Astrocyte (in vitro differentiated cells and primary cell): ENCODE measurements at places on chromosomes 7 and 10. TPM values are rescaled to one million over a fixed set of nuclear protein-coding genes. Genes with fewer than 3 reads are reported as not detected.

GRCh38 chr10:42593284-42593683 lies 45.1 kb downstream of the ZNF33B start:
- H3K27me3 ChIP-seq: no peaks in the 10 kb centered on the region
- DNase-seq: peak; percentile 10
- peaks cover 20% of the 10 kb centered on the region for H3K36me3 ChIP-seq
- H3K27ac ChIP-seq: no peak overlapping the region

GRCh38 chr7:148561099-148561498 lies 29.5 kb upstream of the C7orf33 start:
- H3K4me3 ChIP-seq: no peak overlapping the region
- H3K4me1 ChIP-seq: no peaks in the 10 kb centered on the region
- no peak overlapping the region for H3K27ac ChIP-seq
- no peaks in the 10 kb centered on the region for H3K27me3 ChIP-seq
- H3K36me3 ChIP-seq: no peaks in the 10 kb centered on the region

- no peaks in the 10 kb centered on the region for H3K27me3 ChIP-seq
- no peak for DNase-seq
- no peak overlapping the region for H3K4me3 ChIP-seq
- no peaks in the 10 kb centered on the region for H3K36me3 ChIP-seq
These were observed 265.0 kb upstream of the TCERG1L start for GRCh38 chr10:131576341-131577177.

GRCh38 chr10:91117505-91117904 lies 103.0 kb upstream of the PCGF5 start:
- no peaks in the 10 kb centered on the region for H3K36me3 ChIP-seq
- no peaks in the 10 kb centered on the region for H3K4me1 ChIP-seq
- H3K27me3 ChIP-seq: peaks cover 3% of the 10 kb centered on the region
- H3K4me3 ChIP-seq: no peak overlapping the region
- DNase-seq: no peak
- no peak overlapping the region for H3K27ac ChIP-seq

Gene ANKRD61
- total RNA-seq: 0.18 and 0.31 TPM in 2 replicates

Gene TMEM196
- total RNA-seq: not detected in 2 replicates

- no peak overlapping the region for H3K27ac ChIP-seq
- no peaks in the 10 kb centered on the region for H3K27me3 ChIP-seq
- H3K36me3 ChIP-seq: no peaks in the 10 kb centered on the region
- peak; percentile 18 for DNase-seq
- no peaks in the 10 kb centered on the region for H3K4me1 ChIP-seq
- no peak overlapping the region for H3K4me3 ChIP-seq
These were observed 113.1 kb downstream of the ARL4A start for GRCh38 chr7:12800486-12800885.

DNA sequence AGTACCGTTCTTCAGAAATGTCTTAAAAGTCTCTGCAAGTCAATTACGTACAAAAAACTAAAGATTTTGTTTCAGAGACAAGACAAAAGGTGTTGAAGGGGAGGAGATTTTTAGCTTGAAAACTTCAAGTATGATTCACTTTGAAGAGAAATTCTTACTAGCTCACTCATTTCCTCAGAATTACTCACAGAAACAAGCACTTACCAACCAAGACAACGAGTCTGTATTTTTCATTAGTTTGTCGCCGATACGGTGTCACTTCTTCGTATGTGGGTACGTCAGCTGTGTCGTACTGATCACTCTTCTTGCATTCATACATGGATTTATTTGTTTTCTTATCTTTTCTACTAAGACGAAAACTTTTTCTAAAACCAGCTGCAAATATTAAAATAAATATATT lies 90.6 kb upstream of the ODAD2 start:
- H3K36me3 ChIP-seq: no peaks in the 10 kb centered on the region
- H3K4me3 ChIP-seq: peak overlapping the region; percentile 7
- no peaks in the 10 kb centered on the region for H3K27me3 ChIP-seq
- peak; percentile 98 for DNase-seq
- peaks cover 12% of the 10 kb centered on the region for H3K4me1 ChIP-seq

DNA sequence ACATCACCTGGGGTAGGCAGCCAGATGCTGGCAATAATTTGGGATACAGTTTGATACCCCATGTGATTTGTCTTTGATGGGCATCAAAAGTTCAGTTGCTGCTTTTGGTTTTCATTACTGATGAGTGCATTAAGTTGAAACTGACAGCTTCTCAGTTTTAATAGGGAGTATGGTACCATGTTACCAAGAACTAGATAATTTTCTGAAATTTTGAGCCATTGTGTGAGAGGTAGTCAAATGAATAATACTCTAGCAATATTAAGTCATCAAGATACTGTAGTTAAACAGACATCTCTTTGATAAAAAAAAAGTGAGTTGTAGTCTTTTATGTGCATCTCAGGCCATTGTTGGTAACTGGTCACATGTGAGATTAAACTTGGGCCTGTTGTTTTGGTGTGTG lies 71.5 kb downstream of the ST7 start:
- no peak for DNase-seq
- H3K4me3 ChIP-seq: no peak overlapping the region
- no peaks in the 10 kb centered on the region for H3K36me3 ChIP-seq

GRCh38 chr10:14782691-14783363 lies 8.1 kb upstream of the FAM107B start:
- H3K4me1 ChIP-seq: peaks cover 4% of the 10 kb centered on the region
- H3K27ac ChIP-seq: no peak overlapping the region
- DNase-seq: no peak
- no peak overlapping the region for H3K4me3 ChIP-seq

DNA sequence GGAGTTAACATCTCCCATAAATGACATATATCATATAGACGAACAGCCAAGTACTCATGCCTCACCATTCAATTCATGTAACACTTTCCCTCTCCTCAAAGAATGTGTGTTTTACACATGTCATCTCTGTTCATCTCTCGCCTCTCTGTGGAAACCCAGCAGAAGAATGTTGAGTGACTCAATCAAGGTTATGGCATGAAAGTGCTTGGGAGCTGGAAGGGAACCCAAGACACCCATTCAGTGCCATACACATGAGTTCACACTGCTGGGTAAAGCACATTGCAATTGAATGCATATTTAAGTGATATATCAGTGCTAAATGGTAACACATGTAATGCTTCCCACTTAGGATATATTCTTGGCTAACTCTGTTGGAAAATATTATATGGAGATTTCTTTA lies 322.9 kb downstream of the PTEN start:
- H3K4me3 ChIP-seq: no peak overlapping the region
- no peak overlapping the region for H3K27ac ChIP-seq
- no peaks in the 10 kb centered on the region for H3K36me3 ChIP-seq
- no peaks in the 10 kb centered on the region for H3K4me1 ChIP-seq
- peak; percentile 63 for DNase-seq
- H3K27me3 ChIP-seq: no peaks in the 10 kb centered on the region

DNA sequence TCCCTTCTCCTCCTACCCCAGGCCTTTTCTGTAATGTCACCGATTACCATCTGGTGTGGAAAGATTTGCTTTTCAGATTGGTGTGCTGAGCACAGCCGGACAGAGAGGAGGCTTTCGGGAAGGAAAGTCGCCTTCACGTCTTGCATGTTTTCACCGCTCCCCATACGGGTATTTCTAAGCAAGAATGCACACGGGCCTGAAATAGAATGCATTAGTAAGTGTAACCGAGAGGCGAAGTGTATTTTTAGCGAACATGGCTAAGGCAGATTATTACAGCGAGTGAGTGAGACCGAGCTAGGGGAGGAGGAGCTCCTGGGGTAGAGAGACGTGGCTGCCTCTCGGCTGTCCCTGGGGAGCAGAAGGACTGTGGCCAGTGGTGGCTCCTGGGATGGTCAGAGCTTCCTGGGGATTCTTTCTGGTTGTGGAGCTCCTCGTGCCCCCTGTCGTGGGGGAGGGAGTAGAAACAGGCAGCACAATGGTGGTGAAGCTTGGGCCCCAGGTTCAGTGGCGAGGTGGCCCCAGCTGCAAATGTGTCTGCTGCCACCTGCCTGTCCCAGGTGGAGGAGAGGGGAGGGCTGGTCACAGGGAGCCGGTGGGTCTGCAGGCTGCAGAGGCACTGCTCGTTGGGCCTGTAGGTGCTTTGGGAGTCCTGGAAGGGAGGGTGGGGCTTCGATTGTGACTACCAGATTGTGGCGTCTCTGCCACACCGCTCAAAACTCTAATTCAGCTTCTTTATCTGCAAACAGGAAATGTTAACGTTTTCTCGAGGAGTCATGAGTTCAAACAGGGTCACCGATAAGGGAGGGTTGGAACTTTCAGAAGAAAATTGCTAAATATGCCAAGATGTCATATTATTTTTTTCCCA lies 135.8 kb downstream of the CAMK1D start:
- H3K4me3 ChIP-seq: no peak overlapping the region
- no peaks in the 10 kb centered on the region for H3K27me3 ChIP-seq
- no peaks in the 10 kb centered on the region for H3K4me1 ChIP-seq
- H3K36me3 ChIP-seq: no peaks in the 10 kb centered on the region

Gene CPA4
- 98.6 and 111 TPM in 2 replicates for total RNA-seq
